ENCODE measurements at places on chromosomes 6 and 20.

- no peak for DNase-seq
Measured at GRCh38 chr6:116697480-116697879, 16.5 kb downstream of the KPNA5 start.

DNA sequence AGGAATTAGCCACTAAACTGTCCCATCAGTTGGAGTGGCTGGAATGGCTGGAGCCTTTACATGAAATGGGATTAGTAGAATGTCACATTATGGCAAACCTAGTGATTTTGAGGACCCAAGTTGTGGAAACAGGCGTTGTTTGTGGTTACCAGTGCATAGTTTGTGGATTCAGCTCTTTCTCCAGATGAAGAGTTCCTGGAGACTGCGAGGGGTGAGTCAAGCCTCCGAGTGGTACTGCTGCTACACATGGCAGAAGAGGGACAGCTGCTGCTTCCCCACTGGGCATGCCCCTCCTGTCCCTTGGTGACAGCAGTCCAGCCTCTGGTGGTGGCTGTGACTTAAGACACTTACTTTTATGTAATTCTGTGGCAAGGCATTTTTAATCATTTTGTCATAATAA, 94.2 kb upstream of the SCP2D1 start:
- no peak for DNase-seq

GRCh38 chr6:130020073-130020906, 1.9 kb downstream of the L3MBTL3 start:
- DNase-seq = peak; percentile 7

- no peak for DNase-seq
Measured at GRCh38 chr20:6819599-6819998, 52.1 kb downstream of the BMP2 start.

DNA sequence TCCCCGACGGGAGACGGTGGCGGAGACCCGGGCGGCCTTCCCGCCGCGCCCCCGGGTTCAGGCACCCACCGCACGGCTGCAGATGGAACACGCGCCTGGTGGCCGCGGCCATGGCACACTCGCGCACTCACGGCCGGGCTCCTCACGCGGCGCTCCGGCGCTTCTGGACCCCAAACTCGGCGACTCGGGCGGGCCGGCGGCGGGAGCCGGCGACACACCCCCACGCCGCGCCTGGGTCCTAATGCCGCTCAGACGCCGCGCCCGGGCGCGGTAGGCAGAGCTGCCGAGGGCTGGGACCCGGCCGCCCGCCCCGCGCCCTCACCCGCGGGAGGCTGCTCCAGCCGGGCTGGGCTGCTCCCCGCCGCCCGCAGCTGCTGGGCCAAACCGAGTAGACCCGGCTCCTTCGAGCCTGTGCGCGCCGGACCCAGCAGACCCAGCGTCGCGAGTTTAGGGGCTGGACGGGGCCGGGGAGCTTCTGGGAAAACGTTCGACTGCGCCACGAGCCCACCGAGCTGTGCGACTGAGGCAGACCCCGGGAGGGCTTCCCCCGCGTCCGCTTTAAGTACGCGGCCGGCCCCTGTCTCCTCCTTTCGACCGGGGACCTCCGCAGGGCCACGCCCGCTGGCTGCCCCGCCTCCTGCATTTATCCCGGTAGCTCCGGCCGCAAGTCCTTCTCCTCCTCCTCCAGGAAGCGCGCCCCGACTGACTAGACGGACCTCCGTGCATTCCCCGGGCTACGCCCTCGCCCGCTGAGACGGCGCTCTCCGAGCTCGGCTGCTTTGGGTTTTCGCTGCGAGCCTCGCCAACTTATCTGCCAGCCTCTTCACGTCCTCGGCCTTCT, at the start of gene SLC4A11:
Gene SLC4A11, minus strand, starts transcription at position 165 of the 841 bp plus-strand sequence. Its CDS starts 53 bp downstream, at position 112.
- DNase-seq = peak; percentile 75

DNA sequence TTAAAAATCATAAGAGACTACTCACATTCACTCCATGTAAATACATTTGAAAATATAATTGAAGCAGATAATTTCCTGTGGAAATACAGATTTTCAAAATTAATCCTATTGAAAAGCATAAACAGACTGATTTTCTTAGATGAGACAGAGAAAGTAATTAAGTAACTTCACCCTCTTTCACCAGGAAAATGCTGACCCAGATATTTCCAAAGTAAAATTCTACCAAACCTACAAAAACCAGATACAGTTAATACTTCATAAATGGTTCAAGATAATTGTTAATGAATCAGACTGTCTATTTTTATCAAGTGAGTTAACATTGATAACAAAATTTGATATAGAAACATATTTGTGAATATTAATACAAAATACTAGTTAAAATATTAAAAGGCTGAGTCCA, 233.5 kb upstream of the KHDRBS2 start:
- DNase-seq = no peak

DNA sequence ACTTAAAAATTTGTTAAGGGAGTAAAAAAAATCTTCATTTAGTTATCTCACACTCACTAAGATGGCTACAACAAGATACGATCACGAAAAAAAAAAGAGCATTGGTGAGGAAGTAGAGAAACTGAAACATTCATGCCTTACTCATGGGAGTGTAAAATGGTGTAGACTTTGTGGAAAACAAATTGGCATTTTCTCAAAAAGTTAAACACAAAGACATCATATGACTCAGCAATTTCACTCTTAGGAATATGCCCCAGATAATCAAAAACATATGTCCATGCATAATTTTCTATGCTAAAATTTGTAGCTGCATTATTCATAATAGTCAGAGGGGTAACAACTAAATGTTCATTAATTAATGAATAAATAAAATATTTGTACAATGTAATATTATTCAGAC, 120.9 kb upstream of the IRAK1BP1 start:
- no peak for DNase-seq

GRCh38 chr20:63094767-63095499, 88.2 kb upstream of the BHLHE23 start:
- DNase-seq = no peak

DNA sequence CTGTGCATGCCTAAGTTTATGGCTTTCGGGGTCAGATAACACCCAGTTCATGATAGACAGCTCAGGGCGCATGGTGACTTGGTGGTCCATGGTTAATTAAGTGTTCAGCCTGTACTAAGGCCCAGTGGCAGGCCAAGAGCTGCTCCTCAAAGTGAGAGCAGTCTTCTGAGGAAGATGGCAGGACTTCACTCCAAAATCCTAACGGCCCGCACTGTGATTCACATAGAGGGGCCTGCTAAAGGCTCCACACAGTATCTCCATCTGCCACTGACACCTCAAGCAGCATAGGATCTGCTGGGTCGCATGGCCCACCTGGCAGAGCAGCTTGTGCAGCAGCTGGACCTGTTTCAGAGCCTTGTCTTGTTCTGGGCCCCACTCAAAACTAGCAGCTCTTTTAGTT, 10.6 kb upstream of the CST7 start:
- no peak for DNase-seq

- no peak for DNase-seq
Measured at GRCh38 chr20:57385940-57386339, 5.3 kb upstream of the RBM38 start.

DNA sequence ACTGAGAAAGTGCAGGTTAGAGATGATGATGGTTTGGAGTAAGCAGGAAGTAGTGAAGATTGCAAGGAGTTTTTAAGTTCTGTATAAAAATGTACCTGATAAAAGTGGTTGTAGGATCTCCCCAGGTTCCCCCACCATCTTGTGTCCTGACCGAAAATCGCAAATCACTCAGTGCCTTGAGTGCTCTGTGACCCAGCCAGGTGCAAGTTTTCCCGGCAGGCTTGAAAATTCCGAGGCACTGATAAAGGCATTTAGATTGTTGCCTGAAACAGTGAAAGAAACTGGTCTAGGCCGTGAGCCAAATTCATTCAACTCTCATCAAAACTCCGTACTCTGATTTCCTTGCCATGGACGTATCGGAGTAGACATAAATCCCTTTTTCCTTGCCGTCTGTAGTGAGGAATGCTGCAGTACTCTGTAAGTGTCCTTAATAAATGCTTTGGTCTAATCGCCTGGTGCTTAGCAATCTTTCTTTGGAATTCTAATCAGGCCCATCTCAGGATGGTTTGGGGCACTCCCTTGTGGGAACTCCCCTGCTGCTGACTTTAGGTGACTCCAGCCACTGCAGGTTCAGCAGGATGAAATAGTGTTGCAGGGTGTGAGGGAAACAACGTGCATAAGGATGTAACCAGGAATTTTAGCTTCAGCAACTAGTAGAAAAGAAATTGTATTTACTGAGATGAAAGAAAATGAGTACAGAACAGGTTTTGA, 1199.8 kb upstream of the MAP3K7 start:
- DNase-seq = no peak

GRCh38 chr6:17013701-17014100, 88.1 kb upstream of the STMND1 start:
- DNase-seq = no peak

GRCh38 chr6:34657037-34657306, 39.6 kb downstream of the ILRUN start:
- DNase-seq = no peak

DNA sequence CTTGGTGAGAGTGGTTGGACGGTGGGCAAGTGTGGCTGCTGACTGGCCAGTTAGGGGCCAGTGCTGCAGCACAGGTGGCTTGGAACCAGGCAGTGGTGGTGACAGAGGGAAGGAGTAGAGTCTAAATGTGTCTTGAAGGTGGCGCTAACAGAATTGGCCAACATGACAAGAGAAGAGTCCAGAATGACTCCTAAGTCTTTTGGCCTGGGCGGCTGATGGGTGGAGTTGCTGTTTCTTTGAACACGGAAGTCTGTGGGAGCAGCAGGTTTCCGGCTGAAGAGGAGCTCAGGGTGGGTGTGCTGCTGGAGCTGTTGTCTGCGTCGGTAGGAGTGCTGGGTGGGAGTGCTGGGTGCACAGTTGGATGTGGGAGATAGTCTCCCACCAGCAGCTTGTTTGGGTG, 10.1 kb downstream of the LSM14B start:
- no peak for DNase-seq

DNA sequence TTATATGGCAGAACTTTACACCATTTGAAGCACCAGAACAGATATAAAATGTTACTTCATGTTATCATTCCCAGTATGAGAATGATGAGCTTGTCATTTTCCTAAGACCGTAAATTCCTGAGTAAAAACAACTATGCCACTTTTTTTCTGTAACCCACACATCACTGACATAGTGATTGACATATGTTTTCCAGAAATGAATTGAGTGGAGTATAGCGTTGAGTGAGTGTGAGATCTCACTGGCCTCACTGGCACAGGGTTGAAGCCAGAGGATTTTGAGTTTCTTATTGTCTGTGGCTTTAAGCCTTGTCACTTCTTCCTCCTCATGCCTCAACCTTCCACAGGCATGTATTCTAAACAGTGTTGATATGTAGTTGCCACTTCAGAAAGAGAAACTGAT, 62.3 kb downstream of the PDE7B start:
- no peak for DNase-seq

GRCh38 chr20:36546111-36546736, 4.9 kb downstream of the MYL9 start:
- no peak for DNase-seq

- no peak for DNase-seq
Measured at GRCh38 chr6:13384506-13384905, 56.2 kb upstream of the TBC1D7 start.

DNA sequence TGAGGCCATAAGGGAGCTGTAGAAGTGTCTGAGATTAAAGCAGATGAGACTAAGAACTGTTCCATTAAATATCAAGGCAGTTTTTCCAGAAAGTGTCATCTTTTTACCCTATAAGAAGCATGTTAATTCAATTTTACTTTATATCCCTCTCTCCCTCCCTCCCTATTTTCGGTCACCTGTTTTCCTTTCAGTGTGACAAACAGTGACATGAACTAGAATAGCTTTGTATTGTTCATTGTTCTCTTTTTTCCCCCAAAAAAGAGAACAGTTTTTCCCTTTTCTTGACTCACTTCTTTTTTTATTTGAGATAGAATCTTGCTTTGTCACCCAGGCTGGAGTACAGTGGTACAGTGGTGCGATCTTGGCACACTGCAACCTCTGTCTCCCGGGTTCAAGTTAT, 269.3 kb downstream of the ZFAND3 start:
- no peak for DNase-seq

DNA sequence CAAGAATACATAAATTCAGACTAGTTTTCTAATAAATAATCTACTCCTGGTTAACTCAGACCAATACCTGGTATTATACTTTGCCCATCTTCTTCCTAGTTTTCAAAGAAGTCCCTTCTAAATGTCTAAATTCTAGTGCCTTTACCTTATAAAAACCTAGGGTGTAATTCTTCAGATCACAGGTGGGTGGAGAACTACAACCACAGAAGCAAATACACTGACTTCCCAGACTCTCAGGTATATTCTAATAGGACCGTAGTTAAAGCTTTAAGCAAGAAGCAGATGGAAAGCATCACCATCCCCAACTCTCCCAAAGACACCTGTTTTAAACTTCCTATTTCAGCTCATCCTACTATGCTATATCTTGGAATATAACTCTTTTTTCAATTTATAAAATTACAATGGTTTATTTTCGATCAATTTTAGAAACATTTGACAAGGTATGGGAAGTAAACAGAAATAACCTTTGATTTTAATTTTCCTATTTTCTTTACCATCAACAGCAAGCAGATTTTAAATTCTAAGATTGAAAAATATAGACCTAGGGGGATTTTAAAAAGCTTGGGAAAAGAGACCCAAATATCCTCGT, 15.8 kb downstream of the MAN1A1 start:
- DNase-seq = no peak

DNA sequence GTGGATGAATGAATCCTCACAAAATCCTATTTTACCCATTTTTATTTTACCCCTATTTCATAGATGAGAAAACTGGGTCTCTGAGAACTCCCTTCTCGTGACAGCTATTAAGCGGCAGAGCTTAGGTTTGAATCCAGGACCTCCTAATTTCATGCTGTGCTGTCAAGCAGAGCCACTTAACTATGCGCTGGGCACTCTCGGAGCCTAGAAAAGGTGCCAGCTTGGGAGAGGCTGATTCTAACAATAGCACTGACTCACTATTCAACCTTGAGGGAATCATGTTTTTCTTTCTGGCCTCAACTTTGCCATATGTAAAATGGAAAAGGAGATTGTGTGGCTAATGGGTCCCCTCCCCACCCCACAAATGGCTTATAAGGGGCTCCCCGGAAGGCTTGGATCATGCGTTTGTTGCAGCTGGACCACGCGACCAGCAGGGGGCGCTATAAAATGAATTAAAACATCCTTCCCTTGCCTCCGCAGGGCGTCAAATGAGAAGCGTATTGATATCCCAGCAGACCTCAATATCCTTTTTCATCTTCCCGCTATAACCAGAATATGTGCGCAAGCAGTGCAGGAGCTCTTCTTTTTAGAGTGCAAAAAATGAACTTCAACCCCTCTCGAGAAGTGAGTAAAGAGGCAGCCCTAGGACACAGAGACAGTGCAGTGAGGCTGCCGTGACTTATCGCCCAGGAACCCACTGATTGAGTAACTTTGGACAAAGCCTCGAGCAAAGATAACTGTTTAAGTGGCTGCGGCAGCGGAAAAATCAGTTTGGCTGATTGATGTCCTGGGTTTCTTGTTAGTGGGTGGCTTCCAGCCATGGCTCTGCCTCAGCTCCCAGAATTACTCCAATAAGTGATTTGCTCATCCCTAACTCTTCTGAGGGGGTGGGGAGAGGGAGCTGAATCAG, 12.8 kb upstream of the PDYN start:
- no peak for DNase-seq

GRCh38 chr6:110492584-110492983, 16.2 kb upstream of the SLC22A16 start:
- DNase-seq = no peak

Measured in PC-9 (cell line).